ENCODE measurements at places on chromosomes 11 and 22.
A peak's percentile ranks its signal among the peaks of the same experiment; 100 is the strongest.

DNA sequence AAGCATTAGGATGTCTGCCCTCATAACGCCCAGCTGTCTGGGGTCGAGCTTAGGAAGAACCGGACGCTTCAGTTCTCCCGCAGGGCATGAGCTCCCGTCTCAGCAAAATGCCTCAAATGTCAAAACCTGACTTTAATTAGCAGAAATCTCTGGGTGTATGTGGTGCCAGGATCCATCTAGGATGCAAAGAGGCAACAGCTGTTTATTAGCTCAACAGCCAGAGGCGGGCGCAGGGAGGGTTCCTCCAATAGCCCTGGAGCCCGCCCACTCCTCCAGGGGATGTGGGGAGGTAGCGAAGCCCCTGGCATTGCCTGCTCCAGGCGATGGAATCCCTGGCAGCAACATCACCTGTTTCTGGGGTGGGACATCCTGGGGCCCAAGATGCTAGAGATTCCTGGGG is 39.4 kb upstream of the RTL6 start:
- DNase-seq: no peak

- DNase-seq: no peak
Observed at GRCh38 chr22:29461263-29461662, 18.8 kb upstream of the NEFH start.

DNA sequence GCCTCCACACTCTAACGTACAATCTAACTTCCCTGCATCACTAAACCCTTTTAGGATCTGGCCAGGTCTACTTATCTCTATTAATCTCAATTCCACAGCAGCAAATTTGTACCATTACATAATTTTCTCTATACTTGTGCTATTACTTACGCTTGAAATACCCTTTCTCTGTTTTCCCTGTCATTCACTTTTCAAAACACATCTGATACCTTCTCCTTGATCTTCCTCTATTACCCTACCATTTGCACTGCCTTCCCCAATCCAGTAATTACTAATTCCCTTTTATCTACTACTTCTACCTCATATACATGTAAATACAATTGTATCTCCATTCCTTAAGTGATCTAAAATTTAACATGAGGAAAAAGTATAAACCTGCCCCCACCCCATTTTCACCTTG is 14.0 kb downstream of the CHORDC1 start:
- no peak for DNase-seq

DNA sequence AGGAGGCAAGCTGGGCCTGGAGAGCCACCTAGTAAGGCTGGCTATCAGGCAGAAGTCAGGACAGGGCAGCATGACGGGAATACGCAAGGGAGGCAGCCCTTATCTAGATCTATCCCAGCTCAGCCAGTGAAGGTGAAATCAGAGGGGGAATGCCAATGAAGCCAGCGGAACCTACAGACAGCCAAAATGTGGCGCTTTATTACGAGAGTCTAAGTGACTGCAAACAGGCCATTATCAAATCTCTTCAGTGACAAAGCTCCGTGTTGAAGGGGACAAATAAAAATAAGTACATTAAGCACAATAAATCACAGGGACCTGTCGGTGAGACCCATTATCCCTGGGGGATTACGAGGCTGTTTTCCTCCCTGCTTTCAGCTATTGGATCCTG is 22.8 kb downstream of the LARGE1 start:
- no peak for DNase-seq

GRCh38 chr11:111982541-111983186 is 42.5 kb upstream of the DLAT start:
- DNase-seq: no peak

DNA sequence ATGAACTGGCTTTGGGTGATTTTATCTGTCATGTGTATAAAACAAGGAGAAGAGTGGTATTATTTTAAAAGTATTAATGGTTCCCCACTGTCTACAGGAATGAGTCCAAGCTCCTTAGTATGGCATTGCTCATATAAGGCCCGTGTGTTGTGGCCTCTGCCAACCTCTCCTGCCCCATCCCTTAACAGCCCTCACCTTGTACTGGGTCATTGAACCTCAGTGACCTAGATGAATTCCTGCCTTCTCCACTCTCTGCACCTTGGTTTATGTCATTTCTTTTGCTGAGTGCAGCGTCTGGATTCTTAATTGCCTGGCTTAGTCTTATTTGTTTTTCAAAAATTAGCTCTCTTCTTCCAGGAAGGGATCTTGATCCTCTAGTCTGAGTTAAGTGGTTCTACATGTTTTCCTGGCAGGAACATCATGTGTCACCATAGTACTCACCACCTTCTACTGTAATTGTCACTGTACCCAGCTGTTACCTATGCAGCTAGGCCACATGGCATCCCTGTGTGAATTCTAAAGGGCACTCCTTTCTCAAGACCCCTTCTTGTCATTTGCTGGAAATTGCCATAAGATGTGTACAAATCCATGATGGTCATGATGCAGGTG is 36.2 kb upstream of the POGLUT3 start:
- DNase-seq: no peak

DNA sequence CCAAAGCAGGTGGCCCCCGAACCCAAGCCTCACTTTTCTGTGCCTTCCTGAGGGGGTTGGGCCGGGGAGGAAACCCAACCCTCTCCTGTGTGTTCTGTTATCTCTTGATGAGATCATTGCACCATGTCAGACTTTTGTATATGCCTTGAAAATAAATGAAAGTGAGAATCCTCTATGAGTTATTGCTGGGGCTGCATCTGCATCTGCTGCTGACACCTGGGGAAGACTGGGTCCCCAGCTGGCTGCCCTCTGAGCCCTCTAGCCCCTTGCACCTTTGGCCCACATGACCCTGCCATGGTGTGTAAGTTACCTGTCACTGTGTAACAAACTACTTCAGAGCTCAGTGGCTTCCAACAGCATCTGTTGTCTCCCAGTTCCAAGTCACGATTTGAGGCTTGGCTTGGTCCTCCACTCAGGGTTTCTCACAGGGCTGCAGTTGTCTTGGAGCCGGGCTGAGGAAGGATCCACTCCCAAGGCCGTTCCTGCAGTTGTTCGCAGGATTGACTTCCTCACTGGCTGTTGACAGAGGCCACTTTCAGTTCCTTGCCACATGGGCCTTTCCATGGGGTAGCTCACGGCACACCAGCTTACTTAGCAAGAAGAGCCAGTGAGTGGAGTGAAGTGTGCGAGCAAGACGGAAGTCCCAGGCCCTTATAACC is 13.5 kb upstream of the UVRAG start:
- DNase-seq: peak; percentile 44

DNA sequence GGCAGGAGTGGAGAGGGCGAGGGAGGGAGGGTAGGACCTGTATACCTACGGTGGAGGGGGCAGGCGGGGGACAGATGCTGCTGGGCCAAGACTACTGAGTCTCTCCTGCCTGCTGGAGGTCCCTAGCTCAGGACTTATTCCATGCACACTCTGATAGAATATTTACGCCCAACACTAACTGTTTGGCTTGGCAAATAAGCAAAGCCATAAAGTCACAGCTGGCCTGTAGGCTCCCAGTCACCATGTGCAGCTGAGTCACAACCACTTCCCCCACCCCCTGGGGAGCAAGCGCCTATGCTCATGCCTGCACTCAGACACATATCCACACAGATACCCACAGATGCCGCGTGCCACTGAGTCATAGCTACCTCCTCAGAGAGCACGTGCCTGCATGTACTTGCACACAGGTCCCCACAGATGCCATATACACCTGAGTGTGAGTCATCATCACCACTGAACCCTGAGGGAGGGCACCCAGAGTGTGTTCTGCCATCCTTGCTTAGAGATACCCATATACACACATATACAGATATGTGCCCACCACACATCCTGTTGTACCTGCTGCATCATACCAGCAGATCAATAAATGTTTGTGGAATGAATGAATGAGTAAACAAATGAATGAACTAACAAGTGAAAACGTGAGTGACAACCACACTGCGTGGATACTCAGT is 95.8 kb downstream of the SWAP70 start:
- DNase-seq: peak; percentile 98

DNA sequence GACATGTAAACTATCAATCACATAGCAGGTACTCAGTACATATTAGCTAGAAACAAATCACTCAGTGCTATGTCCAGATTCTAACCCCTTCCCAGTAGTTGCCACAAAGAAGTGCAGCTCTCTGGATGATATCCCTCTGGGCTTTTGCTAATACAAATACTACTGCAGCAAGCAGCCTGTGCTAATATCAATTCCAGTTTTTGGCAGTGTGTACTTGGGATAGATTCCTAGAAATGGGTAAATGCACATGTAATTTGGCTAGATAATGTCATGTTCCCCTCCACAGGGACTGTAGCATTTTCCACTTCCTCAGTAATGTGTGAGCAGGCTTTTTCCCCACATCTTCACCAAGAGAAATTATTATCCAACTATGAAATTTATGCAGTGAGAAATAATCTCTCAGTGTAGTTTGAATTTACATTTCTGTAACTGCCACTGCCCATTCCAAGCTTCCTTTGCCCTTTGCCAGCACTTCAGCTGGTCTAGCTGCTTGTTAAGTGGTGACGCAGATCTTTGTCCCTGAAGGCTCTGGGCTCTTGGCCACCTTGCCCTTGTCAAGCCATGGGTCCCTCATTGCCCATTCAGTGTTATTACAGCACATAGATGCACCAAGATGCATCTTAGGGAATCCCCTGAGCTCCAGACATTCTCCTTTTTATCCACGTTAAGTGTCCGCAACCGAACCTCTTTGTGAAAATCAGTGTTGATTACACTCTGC is 107.1 kb upstream of the CLPB start:
- no peak for DNase-seq

DNA sequence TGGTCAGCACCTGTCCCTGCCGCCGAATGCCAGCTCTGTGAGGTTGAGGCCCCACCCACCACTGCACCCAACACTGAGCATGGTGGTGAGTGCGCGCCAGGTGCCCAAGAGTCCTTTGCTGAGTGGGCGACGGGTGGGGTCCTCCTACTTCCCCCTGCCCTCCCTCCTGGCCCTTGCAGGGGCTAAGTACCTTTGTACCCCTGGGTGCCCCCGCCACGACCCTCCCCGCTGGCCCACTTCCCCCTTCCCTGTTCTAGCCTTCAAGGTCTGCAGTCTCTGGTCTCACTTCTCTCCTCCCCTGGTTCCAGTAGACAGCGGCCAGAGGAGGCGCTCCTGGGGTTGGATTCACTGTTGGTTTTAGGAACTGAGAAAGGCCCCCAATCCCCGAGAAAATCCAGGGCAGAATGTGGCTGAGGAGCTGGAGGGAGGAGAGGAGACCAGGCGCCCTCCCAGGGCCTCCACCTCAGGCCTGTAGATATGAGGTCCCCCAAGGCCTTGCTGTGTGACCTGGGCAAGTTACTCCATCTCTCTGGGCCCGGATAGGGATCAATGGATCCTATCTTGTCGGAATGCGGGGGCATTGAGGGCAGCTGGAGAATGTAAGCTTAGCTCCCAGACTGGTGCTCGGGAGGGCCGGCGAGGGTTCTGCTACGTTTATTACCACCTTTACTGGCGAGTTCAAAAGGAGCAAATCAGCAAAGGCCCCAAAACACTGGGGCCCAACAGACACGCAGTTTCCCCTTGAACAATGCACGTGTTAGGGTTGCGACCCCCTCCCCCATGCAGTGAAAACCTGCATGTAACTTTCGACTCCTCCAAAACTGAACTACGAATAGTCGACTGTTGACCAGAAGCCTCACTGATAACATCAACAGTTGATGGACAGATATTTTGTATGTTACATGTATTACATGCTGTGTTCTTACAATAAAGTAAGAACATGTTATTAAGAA is 31.9 kb upstream of the SMIM38 start:
- no peak for DNase-seq

- no peak for DNase-seq
Observed at GRCh38 chr11:94271885-94272372, 32.5 kb upstream of the IZUMO1R start.

DNA sequence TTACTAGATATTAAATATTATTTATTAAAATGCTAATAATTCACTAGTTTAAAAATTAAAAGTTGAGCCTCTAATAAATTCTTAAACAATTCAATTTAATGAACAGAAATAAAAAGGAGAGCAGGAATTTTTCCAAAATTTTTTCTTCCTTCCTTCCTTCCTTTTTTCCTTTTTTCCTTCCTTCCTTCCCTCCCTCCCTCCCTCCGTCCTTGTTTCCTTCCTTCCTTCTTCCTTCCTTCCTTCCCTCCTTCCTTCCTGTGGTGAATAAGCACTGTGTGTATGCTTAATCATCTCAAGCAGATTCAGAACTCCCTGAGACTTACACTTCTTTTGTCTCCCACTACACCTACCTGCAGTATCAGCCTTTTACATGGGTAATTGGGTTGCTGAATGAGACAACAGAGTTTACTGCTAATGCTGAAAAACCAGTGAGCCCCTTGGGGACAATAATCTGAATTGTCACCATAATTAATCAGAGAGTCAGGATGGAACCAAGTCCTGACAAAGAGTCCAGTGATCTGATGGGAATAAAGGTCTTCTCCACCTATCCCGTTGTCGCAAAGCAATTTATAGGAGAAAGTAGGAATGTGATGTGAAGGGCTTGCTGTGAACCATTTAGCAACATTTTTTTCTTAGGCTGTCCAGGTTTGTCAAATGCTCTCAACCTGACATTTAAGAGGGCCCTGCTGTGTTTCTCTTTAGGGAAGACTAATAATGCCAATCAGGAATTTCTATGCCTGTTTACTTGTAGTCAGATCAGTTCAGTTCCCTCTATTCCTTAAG is 58.1 kb upstream of the CEP295 start:
- no peak for DNase-seq

- no peak for DNase-seq
Observed at GRCh38 chr11:57668434-57668782, 494 bp downstream of the ZDHHC5 start.

DNA sequence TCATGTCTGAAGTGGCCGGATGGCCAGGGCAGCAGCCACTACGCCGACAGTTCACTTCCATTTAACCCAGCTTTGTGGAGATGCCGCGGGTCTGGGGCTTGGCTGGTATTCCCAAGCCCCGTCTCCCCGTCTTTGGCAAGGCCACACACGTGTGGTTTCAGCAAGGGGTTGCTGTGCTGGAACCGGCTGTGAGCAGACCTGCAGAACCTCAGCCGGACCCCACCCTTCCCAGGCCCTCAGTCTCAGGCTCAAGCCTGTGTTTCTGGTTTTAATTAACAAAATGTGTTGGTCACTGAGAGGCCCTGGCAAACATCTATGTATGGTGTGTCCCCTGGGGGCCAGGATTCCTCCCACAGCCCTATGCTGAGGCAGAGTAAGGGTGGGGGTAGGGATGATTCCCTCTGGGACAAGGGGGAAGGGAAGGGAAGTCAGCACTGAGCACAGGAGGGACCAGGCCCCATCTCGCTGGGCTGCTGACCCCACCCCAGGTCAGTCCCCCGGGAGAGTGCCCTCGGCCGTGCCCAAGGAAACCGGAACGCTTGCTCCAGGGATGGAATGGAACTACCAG is 9.3 kb downstream of the OSBPL5 start:
- DNase-seq: peak; percentile 21

GRCh38 chr11:134125507-134125906 is 56.6 kb downstream of the JAM3 start:
- no peak for DNase-seq

- DNase-seq: no peak
Observed at GRCh38 chr11:127492029-127492428, 491.5 kb upstream of the KIRREL3 start.

DNA sequence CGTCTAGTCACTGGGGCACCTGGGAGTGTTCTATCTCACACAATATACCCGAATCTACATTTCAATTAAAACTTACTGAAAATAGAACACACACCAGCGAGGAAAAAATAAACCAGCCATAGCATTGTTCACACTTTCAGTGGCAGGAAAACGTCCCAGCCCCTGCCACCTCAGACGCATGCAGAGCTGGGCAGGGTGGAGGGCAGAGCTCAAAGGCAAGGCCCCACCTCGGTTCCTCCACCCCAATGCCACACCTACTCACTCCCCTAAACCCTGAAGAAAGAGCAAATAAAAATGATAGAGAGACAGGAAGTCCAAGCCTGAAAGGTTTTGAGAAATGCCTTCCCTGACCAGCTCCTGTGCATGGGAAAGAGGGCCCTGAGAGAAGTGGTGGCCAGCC is 14.8 kb downstream of the B3GNT6 start:
- no peak for DNase-seq

GRCh38 chr11:66365711-66366619 is 5.6 kb downstream of the SLC29A2 start:
- DNase-seq: no peak
